Spleen (tissue), 13 donors: ENCODE measurements at places on chromosomes 12 and 14.

GRCh38 chr12:130880411-130880885, 8.6 kb downstream of the RAN start:
- no peak for DNase-seq

GRCh38 chr14:93090826-93091555, 24.7 kb downstream of the ITPK1 start:
- DNase-seq, result no peak

GRCh38 chr12:108786450-108786849, 55.1 kb upstream of the CORO1C start:
- peak; percentile 30 for DNase-seq

DNA sequence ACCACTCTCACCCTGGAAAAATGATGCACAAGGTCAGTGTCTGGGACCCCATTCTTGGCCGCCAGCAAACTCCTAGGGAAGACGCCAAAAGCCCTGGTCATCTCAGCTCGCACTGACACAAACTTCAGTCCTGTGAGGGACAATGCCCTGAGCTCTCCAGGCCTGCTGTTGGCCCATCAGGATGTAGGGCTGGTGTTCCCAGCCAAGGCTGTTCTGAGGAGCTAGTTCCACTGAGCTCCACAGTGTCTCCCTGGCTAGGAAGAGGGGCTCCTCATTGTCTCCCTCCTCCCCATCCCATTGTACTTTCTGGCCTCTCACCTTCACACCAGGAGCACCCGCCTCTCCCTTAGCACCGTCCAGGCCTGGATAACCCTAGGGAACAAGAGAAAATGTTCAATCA, 10.8 kb downstream of the COL2A1 start:
- DNase-seq, result peak; percentile 41

GRCh38 chr14:71011479-71011878, 104.2 kb downstream of the PCNX1 start:
- DNase-seq, result no peak

- no peak for DNase-seq
These were observed 15.6 kb upstream of the TFCP2 start for GRCh38 chr12:51188359-51189051.

DNA sequence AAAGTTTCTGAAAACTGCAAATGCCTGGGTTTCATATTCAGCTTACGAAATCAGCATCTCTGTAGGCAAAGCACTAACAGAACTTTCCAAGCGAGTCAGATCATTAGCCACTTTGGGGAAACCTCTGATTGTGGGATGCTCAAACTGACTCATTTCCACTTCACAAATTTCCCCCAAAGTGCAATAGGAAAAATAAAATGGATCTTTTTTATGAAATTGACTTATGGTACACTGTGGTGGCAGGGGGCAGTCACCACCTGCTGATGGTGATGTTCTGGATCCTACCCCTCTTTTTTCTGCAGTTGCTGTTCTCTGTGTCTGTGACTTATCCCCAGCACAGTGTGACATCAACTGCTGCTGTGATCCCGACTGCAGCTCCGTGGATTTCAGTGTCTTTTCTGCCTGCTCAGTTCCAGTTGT, 5.6 kb downstream of the TCTN1 start:
- DNase-seq, result no peak

- DNase-seq, result no peak
These were observed 100.4 kb downstream of the HMGA2 start for GRCh38 chr12:65924716-65925115.

GRCh38 chr12:113932381-113933196, 33.5 kb downstream of the RBM19 start:
- DNase-seq, result no peak

DNA sequence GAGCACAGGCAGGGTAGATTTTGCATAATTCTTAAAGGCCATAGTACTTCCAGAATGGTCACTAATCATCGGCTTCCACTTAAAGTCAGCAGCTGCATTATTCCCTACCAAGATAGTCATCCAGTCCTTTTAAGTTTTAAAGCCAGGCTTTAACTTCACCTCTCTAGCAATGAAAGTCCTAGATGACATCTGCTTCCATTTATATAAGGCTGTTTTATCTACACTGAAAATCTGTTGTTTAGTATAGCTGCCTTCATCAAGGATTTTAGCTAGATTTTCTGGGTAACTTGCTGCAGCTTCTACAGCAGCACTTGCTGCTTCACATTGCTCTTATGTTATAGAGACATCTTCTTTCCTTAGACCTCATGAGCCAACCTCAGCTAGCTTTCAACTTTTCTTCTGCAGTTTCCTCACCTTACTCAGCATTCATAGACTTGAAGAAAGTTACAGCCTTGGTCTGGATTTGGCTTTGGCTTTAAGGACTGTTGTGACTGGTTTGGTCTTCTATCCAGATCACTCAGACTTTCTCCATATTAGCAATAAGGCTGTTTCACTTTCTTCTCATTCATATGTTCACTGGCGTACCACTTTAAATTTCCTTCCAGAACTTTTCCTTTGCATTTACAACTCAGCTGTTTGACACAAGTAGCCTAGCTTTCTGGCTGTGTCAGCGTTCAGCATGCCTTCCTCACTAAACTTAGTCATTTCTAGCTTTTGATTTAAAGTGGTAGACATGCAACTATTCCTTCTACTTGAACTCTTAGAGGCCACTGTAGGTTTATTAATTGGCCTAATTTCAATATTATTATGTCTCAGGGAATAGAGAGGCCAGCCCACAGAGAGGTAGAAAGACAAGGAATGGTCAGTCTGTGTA, 209.9 kb upstream of the GARIN2 start:
- no peak for DNase-seq

- peak; percentile 44 for DNase-seq
These were observed 116.2 kb downstream of the PRMT8 start for GRCh38 chr12:3607039-3607720.

- no peak for DNase-seq
These were observed 66.2 kb downstream of the PTGER2 start for GRCh38 chr14:52380294-52380693.

GRCh38 chr14:33350366-33350990, 411.8 kb downstream of the NPAS3 start:
- no peak for DNase-seq

DNA sequence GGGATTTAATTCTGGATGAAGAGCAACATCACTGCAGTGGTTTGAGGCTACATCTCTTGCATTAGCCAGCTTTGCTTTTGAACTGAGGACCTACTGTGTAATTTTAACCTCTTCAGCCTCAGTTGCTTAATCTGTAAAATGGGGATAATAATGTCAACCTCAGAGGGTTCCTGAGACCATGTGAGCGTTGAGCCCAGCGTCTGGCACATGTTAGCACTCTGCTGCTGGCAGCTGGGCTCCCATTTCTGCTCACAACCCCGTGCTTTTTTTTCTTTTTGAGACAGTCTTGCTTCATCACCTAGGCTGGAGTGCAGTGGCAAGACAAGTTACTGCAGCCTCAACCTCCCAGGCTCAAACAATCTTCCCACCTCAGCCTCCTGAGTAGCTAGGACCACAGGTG, 31.6 kb downstream of the TESC start:
- DNase-seq, result no peak

- DNase-seq, result no peak
These were observed 71.2 kb downstream of the SAMD4A start for GRCh38 chr14:54638135-54638446.

DNA sequence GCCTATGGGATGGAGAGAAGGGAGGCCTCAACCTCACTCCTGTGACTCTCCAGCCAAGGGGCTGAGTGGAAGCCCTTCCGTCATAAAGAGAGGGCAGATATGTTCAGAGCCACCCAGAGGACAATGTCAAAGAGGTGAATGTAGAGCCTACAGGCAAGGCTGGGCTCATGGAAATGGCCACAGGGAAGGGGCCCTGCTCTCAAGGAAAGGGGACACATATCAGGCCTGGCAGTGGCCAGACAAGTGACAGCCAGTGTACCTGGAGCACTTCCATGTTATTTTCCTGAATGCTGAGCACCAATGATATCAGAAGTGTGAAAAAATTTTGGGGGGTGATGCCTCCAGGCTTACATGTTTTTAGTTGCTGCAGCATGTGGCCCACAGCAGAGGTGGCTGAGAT, 36.6 kb upstream of the DDX11 start:
- DNase-seq, result no peak

DNA sequence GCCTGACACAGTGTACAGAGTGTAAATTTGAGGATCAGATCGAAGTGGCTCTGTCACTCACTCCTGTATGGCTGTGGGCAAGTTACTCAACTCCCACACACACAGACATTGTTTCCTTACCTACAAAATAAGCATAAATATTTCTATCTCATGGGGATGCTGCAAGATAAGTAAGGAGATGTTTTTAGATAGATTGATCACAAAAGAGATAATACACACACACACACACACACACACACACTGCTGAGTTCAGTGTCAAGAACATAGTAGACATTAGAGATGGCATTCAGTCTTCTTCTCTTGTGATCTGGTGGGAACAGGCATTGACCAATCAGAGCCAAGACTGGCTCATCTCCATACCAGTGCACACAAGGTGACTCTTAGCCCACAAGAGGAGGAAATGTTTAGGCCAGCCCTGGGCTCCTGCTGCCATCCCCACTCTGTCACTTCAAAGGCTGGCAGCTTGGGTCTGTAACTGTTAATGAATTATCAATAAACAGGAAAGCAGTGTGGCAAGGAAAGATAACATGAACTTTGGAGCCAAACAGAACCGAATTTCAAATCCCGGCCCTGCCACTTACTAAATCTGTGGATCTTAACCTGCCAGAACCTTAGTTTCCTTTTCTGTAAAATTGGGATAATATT, 3.4 kb upstream of the RNASE8 start:
- no peak for DNase-seq

GRCh38 chr14:88209273-88209672, 113.8 kb downstream of the KCNK10 start:
- no peak for DNase-seq

DNA sequence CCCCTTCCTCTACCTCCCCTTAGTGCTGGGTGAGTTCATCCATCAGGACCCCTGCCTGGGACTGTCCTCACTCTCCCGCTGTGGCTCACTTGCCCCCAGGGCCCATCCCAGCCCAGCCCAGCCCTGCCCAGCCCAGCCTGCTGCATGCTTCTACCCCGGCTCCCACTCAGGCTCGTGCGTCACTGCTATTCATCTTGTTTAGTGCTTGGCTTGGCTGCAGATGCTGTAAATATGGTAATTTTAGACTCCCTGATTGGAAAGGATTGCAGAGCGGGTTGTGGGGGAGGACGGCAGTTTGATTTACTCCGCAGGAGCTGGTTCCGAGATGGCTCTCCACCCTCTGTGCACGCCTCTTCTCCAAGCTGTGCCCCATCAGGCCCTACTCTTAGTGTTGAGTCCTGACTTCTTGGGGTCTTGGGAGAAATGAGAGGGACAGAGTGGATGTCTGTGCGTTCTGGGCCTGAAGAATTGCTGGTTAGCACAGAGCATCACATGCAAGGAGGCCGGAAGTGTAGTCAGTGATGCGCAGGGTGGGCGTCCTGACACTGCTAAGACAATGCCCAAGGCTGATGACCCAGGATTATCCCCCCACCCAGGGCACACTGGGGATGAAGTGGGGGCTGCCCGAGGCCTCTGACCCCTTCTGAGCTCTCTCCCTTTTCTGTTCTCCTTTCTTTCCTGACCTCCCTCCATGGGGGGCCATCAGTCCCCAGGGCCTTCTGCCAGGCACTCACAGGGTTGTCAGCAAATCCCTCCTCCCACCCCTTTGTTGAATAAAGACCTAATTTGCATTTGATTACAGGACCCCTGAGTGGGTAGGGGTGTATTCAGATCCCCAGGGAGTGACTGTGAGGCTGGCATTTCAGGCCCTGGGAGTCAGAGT, 244.4 kb downstream of the ZFP36L1 start:
- DNase-seq, result no peak

GRCh38 chr12:14424545-14424944, 59.1 kb downstream of the ATF7IP start:
- no peak for DNase-seq

GRCh38 chr12:20555771-20556170, 139.4 kb upstream of the SLCO1C1 start:
- DNase-seq, result no peak

GRCh38 chr14:56180754-56181542, 62.7 kb downstream of the PELI2 start:
- DNase-seq, result no peak

DNA sequence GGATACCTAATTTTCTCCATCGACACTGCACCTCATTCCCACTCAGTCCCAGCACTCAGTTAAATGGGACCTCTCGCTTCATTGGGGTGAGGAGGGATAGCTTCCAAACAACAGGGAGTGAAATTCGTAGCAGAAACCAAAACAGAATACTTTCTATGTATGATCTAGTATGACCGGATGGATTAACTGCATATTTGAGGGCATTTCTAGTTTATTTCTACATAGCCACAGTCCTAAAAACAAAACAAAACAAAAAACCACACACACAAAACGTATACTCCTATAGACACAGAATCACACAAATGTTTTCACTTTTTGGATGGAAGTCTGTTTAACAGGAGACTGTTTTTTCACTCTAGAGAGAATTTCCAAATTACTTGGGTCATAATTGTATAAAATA, 307.5 kb upstream of the FKBP4 start:
- no peak for DNase-seq

GRCh38 chr14:34718750-34719304, 4.4 kb upstream of the CFL2 start:
- DNase-seq, result no peak

DNA sequence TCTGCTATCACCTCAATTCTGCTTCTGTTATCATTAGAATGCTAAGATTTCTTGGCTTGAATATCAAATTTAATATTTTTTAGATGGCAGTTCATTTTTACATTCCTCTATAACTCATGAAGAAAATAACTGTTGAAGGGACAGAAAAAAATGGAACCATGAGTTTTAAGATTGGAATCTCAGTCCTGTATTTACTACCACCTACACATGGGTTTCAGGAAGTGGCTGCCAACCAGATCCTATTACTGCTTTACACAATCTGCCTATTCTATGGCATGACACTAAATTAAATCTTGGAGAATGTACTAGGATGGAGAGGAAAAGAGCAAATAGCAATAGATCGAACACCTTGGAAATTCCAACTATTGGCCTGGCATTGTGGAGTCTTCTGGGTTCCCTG, 140.8 kb downstream of the DUSP6 start:
- DNase-seq, result no peak

- DNase-seq, result peak; percentile 12
These were observed 114.5 kb upstream of the RTL1 start for GRCh38 chr14:101017806-101018560.

DNA sequence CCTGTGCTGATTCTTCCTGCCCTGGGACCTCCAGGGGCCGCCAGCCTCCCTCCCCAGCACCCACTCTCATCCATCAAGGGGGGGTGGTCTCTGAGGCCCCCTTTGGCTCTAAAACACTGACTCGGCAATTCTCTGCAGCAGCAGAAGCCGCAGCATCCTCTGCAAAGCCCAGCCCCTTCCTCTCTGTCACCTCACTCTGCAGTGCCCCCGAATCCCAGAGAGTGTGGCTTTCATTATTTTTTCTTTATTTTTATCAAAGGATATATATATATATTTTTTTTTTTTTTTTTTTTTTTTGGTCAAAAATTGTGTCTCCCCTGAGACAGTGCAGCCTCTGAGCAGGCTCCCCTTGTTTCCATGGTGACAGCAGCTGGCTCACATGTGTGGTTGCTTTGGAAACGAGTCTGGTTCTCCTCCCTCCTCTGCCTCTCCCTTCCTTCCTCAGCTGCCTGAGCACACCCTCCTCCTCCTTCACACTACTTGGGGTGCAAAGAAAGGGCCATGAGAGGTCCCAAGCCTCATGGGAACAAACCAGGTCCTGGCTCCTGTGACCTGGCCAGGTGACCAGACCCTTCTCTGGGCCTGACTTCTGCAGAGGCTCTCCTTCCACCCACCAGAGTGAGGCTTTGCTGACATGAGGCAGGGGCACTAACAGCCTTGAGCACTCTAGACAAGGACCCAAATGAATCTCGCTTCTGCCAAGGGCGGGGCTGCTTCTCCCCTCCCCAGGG, 100.5 kb downstream of the LRRC74A start:
- no peak for DNase-seq

- no peak for DNase-seq
These were observed 107.7 kb upstream of the SLC38A2 start for GRCh38 chr12:46480316-46480715.
